CD4-positive, alpha-beta T cell treated with Interleukin-1 beta for 1 hour (primary cell): ENCODE measurements at places on chromosomes 4 and X.
A peak's percentile ranks its signal among the peaks of the same experiment; 100 is the strongest.

DNA sequence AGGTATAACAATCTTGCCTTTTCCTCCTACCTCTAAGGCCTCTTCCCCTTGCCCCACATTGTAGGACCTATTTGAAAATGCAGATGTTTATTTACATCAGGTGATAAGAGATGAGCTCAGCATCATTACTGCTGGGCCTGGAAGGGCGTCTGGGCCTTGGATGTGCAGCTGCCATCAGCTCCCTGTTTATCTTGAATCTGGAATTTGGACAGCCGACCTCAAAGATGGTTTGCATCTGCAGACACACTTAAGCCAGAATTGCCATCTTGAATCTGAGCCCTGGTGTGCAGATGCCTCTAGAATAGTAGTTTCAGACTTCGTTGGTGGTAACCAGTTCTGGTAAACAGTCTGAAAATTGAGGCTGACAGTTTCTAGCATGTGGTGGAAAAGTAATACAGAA is 59.0 kb downstream of the FAM193A start:
- DNase-seq = no peak

DNA sequence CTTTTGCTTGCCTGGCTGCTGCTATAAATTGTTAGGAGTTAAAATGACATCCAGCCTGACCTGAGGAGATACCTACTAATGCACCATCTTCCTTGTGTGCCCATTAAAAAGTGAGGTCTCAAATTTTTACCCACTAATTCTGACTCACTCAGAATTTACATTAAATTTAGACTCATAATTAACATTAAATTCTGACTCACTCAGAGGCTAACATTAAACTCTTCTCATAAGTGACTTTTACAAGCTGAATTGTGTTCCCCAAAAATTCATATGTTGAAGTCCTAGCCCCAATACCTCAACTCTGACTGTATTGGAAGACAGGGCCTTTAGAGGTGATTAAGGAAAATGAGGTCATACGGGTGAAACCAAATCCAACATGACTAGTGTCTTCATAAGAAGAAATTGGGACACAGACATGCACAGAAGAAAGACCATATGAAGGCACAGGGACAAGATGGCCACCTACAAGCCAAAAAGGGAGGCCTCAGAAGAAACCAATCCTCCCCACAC is 11.8 kb downstream of the CASP6 start:
- DNase-seq = no peak

GRCh38 chrX:19807414-19807813 is 80.0 kb downstream of the SH3KBP1 start:
- no peak for DNase-seq

- peak; percentile 6 for DNase-seq
These were observed 32.4 kb downstream of the PRDX4 start for GRCh38 chrX:23699636-23700194.

DNA sequence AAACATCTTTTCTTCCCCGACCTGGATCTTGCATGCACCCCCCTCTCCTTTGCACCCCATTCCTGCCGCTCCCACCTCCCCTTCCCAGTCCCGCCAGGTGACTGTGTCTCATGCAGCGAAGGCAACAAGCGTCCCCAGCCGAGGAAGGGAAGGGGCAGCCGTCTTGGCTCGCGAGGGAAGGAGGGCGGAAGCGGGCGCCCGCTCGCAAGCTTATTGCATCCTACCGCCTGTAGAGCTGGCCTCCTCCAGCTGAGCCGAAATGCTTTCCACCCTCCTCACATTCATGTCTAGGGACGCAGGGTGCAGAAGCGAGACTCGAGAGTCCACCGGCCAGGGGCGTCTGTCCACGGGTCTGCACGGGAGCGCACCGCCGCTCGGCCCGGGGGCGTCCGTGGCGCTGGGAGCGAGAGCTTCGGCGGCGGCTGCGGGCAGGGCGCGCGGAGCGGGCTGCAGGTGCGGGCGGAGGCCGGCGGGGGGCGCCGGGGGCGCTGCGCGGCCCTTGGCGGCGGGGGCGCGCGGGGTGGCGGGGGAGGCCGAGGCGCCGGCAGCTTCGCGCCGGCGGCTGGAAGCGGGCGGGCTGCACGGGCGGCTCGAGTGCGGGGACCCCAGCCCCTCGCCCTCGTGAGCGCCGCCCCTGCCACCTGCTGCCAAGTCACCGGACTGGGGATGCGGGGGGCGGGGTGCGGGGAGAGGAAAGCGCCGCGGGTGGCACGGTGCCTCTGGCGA is at the start of gene KCNIP4:
KCNIP4 (minus strand) TSS at position 426 of the 726 bp plus-strand sequence.
- DNase-seq = no peak

GRCh38 chrX:17737986-17738713 is 857 bp downstream of the SCML1 start:
- DNase-seq = peak; percentile 48

DNA sequence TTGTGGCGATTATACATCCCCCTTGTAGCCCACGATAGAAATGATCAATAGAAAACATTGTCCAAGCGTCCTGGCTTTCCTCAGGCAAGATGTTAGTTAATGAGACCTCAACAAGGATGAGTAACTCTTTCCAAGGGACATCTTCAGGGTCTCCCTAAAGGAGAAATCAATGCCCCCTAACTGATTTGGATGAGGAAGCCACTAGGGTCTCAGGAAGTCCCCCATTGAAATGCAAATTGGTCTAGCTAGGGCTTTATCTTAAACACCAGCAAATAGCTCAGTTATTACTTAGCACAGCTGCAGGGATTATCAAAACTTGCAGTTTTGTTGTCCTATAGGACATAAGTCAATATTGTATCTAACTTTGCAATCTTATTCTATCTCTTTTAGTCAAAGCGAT is 721.5 kb downstream of the IL1RAPL1 start:
- no peak for DNase-seq

- no peak for DNase-seq
These were observed 181.6 kb downstream of the MAPK10 start for GRCh38 chr4:86178211-86178610.

GRCh38 chr4:122602277-122603142 is 18.4 kb downstream of the IL21 start:
- DNase-seq = no peak

- no peak for DNase-seq
These were observed 193.0 kb downstream of the MGST2 start for GRCh38 chr4:139858436-139859205.
